ENCODE measurements at places on chromosomes 13 and 19. TPM values are rescaled to one million over a fixed set of nuclear protein-coding genes. Genes with fewer than 3 reads are reported as not detected.
A peak's percentile ranks its signal among the peaks of the same experiment; 100 is the strongest.

ITPKC gene
- total RNA-seq = 44.0 TPM

NLRP7 gene
- not detected for total RNA-seq

CDK8 gene
- total RNA-seq = 12.0 TPM

IGSF23 gene
- total RNA-seq = not detected

AMER2 gene
- total RNA-seq = not detected

RAB8A gene
- 75.6 TPM for total RNA-seq

SMARCA4 gene
- 245 TPM for total RNA-seq

ATXN8OS gene
- total RNA-seq = not detected

POMP gene
- total RNA-seq = 53.0 TPM

KLK3 gene
- total RNA-seq = not detected

OR7D2 gene
- 0.57 TPM for total RNA-seq

NKPD1 gene
- 0.07 TPM for total RNA-seq

DMKN gene
- total RNA-seq = 115 TPM

INSR gene
- 142 TPM for total RNA-seq

NTF4 gene
- total RNA-seq = 4.2 TPM

CCL25 gene
- not detected for total RNA-seq

TMEM38A gene
- total RNA-seq = 6.5 TPM

- no peaks in the 10 kb centered on the region for H3K27me3 ChIP-seq
- H3K4me1 ChIP-seq = peaks cover 14% of the 10 kb centered on the region
- no peak overlapping the region for H3K27ac ChIP-seq
- H3K36me3 ChIP-seq = no peaks in the 10 kb centered on the region
- H3K4me3 ChIP-seq = no peak overlapping the region
Observed at GRCh38 chr19:35560677-35561076, 2.8 kb downstream of the ATP4A start.

GRCh38 chr13:26656919-26657318, 99.4 kb downstream of the WASF3 start:
- no peaks in the 10 kb centered on the region for H3K36me3 ChIP-seq
- no peaks in the 10 kb centered on the region for H3K4me1 ChIP-seq
- no peak overlapping the region for H3K4me3 ChIP-seq
- no peak for DNase-seq
- no peaks in the 10 kb centered on the region for H3K27me3 ChIP-seq

DNA sequence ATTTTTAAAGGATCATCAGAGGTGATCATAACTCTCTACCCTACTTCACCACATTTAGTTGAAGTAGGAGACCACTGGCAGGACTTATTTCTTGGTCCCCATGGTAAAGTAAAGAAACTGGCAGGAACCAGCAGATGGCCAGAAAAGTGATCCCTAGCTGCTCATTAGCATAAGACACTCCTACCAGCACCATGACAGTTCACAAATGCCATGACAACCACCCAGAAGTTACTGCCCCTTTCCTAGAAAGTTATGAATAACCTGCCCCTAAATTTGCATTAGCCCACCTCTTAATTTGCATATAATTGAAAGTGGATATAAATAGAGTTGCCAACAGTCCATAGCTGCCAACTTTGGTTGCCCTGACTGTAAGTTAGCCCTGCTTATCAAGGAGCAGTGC, 18.4 kb upstream of the RUBCNL start:
- H3K27me3 ChIP-seq = no peaks in the 10 kb centered on the region
- peaks cover 5% of the 10 kb centered on the region for H3K4me1 ChIP-seq
- H3K36me3 ChIP-seq = no peaks in the 10 kb centered on the region
- H3K27ac ChIP-seq = no peak overlapping the region

GRCh38 chr13:99916366-99917103, 55.0 kb downstream of the ZIC5 start:
- H3K4me1 ChIP-seq = no peaks in the 10 kb centered on the region
- no peak for DNase-seq
- H3K4me3 ChIP-seq = no peak overlapping the region
- H3K27ac ChIP-seq = no peak overlapping the region
- no peaks in the 10 kb centered on the region for H3K36me3 ChIP-seq
- no peaks in the 10 kb centered on the region for H3K27me3 ChIP-seq

GRCh38 chr13:105982219-105982930, 553.1 kb downstream of the EFNB2 start:
- no peaks in the 10 kb centered on the region for H3K4me1 ChIP-seq
- no peak overlapping the region for H3K4me3 ChIP-seq
- no peaks in the 10 kb centered on the region for H3K36me3 ChIP-seq

GRCh38 chr19:375395-376110, 31.0 kb upstream of the MIER2 start:
- H3K27me3 ChIP-seq = no peaks in the 10 kb centered on the region
- no peaks in the 10 kb centered on the region for H3K4me1 ChIP-seq
- H3K27ac ChIP-seq = no peak overlapping the region
- no peaks in the 10 kb centered on the region for H3K36me3 ChIP-seq
- H3K4me3 ChIP-seq = no peak overlapping the region

GRCh38 chr13:39498471-39499114, 104.4 kb downstream of the LHFPL6 start:
- H3K4me3 ChIP-seq = no peak overlapping the region
- no peaks in the 10 kb centered on the region for H3K27me3 ChIP-seq
- no peak overlapping the region for H3K27ac ChIP-seq

- no peak overlapping the region for H3K4me3 ChIP-seq
- no peaks in the 10 kb centered on the region for H3K4me1 ChIP-seq
- no peak for DNase-seq
- no peaks in the 10 kb centered on the region for H3K27me3 ChIP-seq
Observed at GRCh38 chr13:105342281-105342820, 1193.1 kb downstream of the EFNB2 start.

- no peaks in the 10 kb centered on the region for H3K27me3 ChIP-seq
- no peak overlapping the region for H3K27ac ChIP-seq
- H3K4me3 ChIP-seq = no peak overlapping the region
- no peak for DNase-seq
Observed at GRCh38 chr19:2018752-2019151, 3.2 kb upstream of the BTBD2 start.

DNA sequence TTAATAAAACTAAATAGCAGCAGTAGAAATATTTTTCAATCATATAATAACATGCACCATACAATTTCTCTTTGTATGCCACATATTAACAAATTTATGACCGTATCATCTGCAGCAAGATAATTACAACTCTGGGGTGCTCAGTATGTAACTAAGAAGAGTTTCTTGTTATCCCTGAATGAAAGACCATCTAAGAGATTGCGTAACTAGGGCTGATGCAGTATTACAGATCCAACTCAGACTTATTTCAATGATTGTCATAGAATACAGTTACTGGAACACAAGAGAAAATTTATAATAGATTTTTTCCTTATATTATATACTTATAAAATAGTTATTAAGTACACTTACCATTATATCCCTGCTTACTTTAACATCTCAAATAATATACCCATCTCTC, 305.1 kb downstream of the SLITRK1 start:
- no peak overlapping the region for H3K27ac ChIP-seq
- no peaks in the 10 kb centered on the region for H3K36me3 ChIP-seq
- DNase-seq = no peak
- no peak overlapping the region for H3K4me3 ChIP-seq
- no peaks in the 10 kb centered on the region for H3K4me1 ChIP-seq
- no peaks in the 10 kb centered on the region for H3K27me3 ChIP-seq

GRCh38 chr19:35513628-35514281, at the start of gene DMKN:
Gene DMKN (minus strand): TSS chr19:35513649. CDS start chr19:35513475, 174 bp downstream.
- peaks cover 11% of the 10 kb centered on the region for H3K4me1 ChIP-seq
- no peaks in the 10 kb centered on the region for H3K27me3 ChIP-seq
- H3K27ac ChIP-seq = no peak within 1 kb of the TSS
- H3K36me3 ChIP-seq = no peaks in the 10 kb centered on the region
- DNase-seq = peak; percentile 44

- peak; percentile 86 for DNase-seq
- no peaks in the 10 kb centered on the region for H3K36me3 ChIP-seq
- H3K4me3 ChIP-seq = no peak within 1 kb of the TSS
- H3K27me3 ChIP-seq = no peaks in the 10 kb centered on the region
- H3K27ac ChIP-seq = peak within 1 kb of the TSS; percentile 70
Observed at GRCh38 chr19:35041548-35042055, at the start of gene HPN. Gene HPN (plus strand): TSS chr19:35041721. CDS start chr19:35042507, 786 bp downstream.

- H3K36me3 ChIP-seq = no peaks in the 10 kb centered on the region
- H3K27ac ChIP-seq = peak overlapping the region; percentile 42
- peaks cover 15% of the 10 kb centered on the region for H3K27me3 ChIP-seq
- peak; percentile 90 for DNase-seq
- peaks cover 66% of the 10 kb centered on the region for H3K4me1 ChIP-seq
Observed at GRCh38 chr19:2491130-2491801, 15.3 kb downstream of the GADD45B start.

DNA sequence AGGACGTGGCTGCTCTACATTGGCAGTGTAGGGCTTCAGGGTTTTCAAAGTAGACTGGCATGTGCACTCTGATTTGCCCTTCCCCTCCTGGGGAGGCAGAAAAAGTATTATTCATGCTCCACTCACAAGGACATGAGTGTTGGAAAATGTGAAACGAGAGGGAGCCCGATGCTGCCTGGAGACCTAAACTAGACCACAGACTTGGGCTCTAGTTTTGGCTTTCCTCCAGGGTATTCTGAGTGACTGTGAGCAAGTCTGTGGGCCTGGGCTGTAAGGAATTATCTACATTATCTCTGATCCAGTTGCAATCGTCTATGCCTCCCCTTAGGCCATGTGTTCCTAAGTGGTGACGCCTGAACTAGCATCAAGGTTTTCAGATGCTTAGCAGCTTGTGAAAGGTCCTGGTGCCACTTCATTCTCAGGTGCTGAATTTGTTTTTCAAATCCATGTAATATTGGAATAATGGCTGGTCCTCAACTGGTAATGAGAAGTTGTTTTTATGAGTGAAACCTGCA, 55.0 kb downstream of the MRPL57 start:
- no peaks in the 10 kb centered on the region for H3K27me3 ChIP-seq
- no peak overlapping the region for H3K4me3 ChIP-seq
- H3K4me1 ChIP-seq = no peaks in the 10 kb centered on the region
- H3K36me3 ChIP-seq = no peaks in the 10 kb centered on the region
- no peak overlapping the region for H3K27ac ChIP-seq

- H3K36me3 ChIP-seq = no peaks in the 10 kb centered on the region
- H3K27ac ChIP-seq = peak overlapping the region; percentile 84
- no peaks in the 10 kb centered on the region for H3K27me3 ChIP-seq
Observed at GRCh38 chr19:3808420-3809143, 22.4 kb upstream of the MATK start.

DNA sequence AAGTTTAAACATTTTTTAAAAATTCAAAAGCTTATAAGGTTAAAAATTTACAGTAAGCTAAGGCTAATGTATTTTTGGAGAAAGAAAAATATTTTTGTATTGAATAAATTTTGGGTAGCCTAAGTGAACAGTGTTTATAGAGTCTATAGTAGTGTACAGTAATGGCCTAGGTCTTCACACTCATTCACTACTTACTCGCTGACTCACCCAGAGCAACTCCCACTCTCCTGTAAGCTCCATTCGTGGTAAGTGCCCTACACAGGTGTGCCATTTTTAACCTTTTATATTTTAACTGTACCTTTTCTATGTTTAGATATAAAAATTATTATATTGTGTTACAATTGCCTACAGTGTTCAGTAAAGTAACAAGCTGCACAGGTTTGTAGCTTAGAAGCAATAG, 96.6 kb upstream of the FREM2 start:
- peaks cover 6% of the 10 kb centered on the region for H3K4me1 ChIP-seq
- peak overlapping the region; percentile 48 for H3K27ac ChIP-seq
- H3K4me3 ChIP-seq = no peak overlapping the region
- no peaks in the 10 kb centered on the region for H3K27me3 ChIP-seq
- no peaks in the 10 kb centered on the region for H3K36me3 ChIP-seq

DNA sequence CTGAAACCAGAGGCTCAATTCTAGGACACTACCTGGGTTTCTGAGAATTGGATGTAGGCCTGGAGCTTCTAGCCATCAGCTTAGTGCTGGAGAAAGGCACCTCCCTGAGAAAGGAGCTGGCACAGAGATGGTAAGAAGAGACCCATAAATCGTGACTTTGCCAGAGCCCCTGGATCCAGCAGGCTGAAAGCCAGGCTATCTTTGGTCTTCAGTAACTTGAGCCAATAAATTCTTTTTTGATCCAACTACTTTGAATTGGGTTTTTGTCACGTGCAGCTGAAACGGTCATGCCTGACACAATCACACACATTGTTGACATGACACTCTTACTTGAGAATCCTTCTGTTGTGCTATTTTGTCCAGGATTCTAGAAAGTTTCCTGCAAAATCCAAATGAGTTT, 103.4 kb downstream of the LHFPL6 start:
- H3K36me3 ChIP-seq = no peaks in the 10 kb centered on the region
- H3K27me3 ChIP-seq = no peaks in the 10 kb centered on the region
- DNase-seq = no peak
- no peak overlapping the region for H3K4me3 ChIP-seq
- H3K4me1 ChIP-seq = peaks cover 8% of the 10 kb centered on the region

GRCh38 chr19:7732045-7732444, at the start of gene CLEC4G:
Gene CLEC4G (minus strand): TSS chr19:7732110. CDS start chr19:7732102, 8 bp downstream.
- H3K4me1 ChIP-seq = peaks cover 4% of the 10 kb centered on the region
- H3K36me3 ChIP-seq = no peaks in the 10 kb centered on the region
- peak; percentile 37 for DNase-seq
- H3K27ac ChIP-seq = no peak within 1 kb of the TSS

DNA sequence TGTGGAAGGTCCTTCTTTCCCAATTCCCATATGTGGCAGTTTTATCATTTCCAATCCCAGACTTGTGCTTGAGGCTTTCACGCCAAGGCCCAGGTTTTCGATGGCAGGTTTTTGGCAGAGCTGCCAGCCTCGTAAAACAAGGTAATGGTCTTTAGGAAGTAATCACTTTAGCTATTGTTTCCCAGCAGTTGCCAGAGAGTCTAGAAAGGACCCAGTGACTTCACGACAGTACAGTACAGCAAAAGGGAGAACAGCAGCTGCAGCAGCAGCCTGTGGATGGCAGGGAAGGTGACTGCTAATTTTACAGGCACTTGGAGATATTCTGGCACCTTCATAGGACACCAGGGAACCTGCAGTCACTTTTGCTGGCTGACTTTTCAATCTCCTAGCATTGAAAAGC, 291.6 kb upstream of the MAB21L1 start:
- H3K27ac ChIP-seq = no peak overlapping the region
- no peaks in the 10 kb centered on the region for H3K4me1 ChIP-seq
- no peak overlapping the region for H3K4me3 ChIP-seq
- no peaks in the 10 kb centered on the region for H3K36me3 ChIP-seq
- H3K27me3 ChIP-seq = no peaks in the 10 kb centered on the region

- no peaks in the 10 kb centered on the region for H3K36me3 ChIP-seq
- H3K4me1 ChIP-seq = no peaks in the 10 kb centered on the region
- no peaks in the 10 kb centered on the region for H3K27me3 ChIP-seq
- H3K27ac ChIP-seq = no peak overlapping the region
- no peak for DNase-seq
Observed at GRCh38 chr13:29227576-29227975, 367.9 kb downstream of the SLC7A1 start.

All from upper lobe of left lung (tissue), 6 donors.